ENCODE measurements at places on chromosomes 16 and 17.
A peak's percentile ranks its signal among the peaks of the same experiment; 100 is the strongest.

DNA sequence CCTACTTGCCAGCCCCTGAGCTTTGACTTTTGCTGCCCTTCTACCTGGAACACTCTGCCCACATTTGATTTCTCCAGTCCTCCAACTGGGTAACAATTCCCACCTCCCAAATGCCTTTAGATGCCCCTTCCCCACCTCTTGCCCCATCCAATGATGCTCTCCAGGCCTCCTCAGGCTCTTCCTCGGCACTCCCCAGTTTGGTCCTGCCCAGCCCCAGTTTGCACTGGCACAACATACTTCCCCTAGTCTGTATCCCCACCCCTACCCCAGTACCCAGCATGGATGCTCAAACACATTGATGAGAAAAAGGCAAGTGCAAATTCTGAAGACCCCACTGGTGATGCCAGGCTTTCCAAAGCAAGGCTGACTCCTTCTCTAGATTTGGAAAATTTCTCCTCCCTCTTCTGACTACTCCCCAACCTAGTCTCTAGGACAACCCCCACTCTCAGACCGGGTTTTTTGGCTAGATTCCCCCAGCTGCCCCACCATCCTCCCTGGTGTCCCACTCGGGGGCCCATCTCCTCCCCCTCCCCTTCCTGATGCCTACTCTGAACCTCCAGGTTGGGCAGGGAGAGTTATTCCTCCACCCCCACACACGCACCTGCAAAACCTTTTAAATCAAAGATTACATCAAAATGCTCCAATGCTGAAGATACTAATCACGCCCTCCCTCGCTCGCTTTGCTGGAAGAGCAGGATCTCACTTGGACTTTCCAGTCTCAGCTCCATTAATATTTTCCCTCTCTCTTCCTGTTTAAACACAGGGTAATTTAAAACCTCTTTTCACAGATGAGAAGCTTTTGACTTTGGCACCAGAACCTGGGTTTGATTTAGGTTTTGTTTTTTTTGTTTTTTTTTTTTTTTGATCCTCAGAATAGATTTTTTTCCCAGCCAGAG is 94.9 kb downstream of the TMEM132E start:
- no peak for DNase-seq

DNA sequence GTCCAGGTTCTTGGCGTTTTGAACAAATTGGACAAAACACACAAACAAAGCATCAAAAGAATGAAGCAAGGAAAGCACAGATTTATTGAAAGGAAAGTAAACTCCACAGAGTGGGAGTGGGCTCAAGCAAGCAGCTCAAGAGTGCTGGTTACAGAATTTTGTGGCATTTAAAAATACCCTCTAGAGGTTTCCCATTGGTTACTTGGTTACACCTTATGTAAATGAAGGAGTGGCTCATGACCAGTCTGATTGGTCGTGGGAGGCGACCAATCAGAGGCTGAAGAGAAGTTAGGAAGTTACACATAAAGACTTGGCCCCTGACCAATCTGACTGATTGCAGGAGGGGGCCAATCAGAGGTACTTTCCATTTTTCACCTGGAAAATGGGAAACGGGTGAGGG is 1373.8 kb upstream of the GOT2 start:
- no peak for DNase-seq

- DNase-seq = no peak
These were observed 4.7 kb upstream of the CDH15 start for GRCh38 chr16:89166696-89167424.

GRCh38 chr17:17546399-17547185 is 44.9 kb downstream of the PEMT start:
- no peak for DNase-seq

DNA sequence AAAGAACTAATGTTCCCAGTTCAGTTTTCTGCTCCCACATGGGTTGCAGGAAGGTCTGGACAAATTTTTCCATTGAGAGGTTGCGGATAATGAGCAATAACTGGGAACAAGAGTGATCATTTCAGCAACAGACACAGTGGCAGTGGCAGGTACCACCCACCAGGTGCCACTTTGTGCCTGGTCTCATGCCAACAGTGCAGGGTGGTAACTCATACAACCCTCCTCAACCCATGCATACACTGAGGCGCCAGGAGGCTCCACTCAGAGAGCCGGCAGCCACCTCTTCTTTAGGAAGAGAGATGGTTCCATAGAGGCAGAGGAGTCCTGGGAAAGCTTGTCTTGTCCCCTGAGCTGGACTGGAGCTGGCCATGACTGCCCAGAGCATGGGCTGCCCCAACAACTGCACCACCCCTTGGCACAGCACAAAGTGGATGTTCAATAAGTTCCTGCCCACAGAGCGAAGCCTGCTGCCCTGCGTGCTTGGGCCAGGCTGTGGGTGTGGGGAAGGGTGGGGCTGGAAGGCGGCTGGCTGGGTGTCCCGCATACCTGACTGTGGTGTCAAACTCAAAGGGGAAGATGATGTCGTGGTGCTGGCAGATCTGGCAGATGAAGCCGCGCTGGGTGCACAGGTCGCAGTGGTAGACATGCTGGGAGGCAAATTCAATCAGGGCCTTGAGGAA is 6.4 kb upstream of the ARHGAP27 start:
- no peak for DNase-seq

GRCh38 chr17:81511554-81511803 is 1.1 kb downstream of the ACTG1 start:
- no peak for DNase-seq

DNA sequence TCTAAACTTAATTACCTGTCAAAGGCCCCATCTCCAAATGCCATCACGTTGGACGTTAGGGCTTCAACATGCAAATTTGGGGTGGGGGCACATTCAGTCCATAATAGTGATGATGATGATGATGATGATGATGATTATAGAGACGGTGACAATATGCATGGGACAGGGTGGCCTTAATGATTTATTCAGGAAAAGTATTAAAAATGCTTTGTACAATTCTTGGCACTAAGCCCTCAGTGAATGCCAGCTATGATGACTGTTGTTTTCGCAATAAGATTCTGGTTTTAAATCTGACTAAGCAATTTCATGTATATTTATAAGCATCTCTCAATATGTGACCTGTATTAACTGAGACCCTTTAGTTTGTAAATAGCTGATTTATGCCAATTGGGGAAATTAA is 106.3 kb downstream of the C16orf95 start:
- no peak for DNase-seq

GRCh38 chr16:7303052-7303610 is 29.5 kb upstream of the RBFOX1 start:
- no peak for DNase-seq

- DNase-seq = no peak
These were observed 83.1 kb downstream of the NETO2 start for GRCh38 chr16:47060596-47060995.

DNA sequence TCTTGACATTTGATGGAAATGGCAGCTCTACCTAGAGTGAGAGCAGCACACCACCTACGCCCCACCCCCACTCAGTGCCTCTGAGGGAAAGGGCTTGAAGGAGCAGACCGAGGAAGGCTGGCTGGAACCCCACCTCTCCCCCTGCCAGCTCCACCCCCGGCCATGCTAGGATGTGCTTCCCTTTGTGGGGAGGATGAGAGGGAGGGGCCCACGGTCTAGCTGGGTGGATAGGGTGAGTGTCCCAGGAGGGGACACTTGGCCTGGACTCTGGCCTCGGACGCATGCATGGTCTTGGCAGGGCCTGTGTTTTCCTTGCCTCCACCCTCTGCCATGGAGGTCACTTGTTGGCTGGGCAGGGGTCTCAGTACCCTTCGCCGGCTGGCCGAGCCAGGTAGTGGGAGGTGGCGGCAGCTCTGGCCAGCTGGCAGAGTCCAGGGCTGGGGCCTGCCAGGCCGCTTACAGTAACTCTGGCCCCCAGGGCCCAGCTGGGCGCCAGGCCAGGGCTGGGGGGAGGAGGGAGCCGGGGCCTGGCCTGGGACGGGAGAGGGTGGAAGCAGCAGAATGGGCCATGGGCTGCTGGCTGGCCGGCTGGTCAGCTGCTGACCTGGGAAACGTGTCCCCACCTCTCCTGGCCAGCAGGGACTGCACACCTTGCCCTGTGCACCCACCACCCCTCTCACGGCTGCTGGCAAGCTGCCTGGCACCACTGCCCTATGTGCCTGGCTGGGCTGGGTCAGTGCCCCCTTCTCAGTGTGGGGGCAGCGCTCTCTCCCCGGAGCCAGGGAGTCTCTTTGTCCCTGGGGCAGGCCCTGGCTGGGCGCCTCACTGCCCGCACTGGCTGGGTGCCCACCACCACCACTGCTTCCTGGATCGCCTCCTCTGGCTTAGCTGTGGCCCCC is 23.0 kb downstream of the RARA start:
- no peak for DNase-seq

DNA sequence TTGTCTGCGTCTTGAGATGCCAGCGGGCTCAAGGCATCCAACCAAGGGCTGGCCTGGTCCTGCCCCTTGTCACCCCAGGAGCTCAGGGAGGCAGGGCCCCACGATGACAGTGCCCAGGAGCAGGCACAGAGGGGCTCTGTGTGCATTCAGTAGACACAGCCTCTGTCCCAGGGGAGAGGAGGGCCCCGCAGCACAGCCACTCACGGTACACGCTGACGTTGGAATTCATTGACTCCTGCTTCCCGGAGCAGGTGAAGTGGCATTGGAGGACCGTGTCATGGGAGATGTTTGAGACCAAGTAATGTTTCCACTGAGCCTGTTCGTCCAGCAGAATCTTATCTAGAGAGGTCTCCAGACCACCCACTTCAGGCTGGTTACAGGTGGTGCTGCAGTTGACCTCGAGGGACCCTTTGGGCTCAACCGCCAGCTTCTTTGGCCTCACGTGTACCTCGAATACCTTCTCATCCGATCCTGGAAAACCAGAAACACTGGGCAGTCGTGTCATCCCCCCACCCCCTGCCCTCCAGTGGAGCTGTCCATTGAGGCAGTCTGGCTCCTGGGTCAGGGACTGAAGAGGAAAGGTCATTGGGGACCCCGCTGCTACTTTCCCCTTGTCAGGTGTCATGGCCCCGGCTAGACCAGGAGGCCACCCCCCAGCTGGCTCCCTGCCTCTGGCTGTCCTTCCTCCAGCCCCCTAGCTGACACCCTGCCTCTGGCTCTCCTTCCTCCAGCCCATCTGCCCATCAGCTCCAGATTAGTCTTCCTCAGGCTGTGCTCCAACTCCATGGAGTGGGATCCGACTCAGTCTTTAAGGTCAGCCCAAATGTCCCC is 7.0 kb downstream of the PRR29 start:
- no peak for DNase-seq

DNA sequence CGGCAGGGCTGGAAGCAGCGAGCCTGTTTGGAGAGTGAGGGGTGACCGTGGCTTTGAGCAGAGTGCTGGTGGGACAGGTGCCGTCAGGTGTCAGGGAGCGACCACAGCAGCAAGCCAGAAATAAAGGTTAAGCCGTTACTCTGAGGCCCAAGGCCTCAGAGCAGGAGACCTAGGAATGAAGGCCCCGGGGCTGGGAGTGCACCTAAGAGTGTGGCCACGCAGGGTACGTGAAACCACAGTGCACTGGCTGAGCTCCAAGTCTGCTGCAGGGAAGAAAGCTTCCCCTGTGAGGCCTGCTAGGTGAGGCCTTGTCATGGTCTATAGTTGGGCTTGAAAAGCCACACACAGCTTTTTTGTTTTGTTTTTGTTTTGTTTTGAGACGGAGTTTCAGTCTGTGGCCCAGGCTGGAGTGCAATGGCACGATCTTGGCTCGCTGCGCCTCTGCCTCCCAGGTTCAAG is 8.7 kb downstream of the CLUAP1 start:
- peak; percentile 41 for DNase-seq

GRCh38 chr17:43710101-43710500 is 48.4 kb upstream of the MEOX1 start:
- DNase-seq = no peak

GRCh38 chr17:47252209-47252608 is 1.4 kb upstream of the ITGB3 start:
- DNase-seq = no peak

- no peak for DNase-seq
These were observed 23.1 kb downstream of the SPACA3 start for GRCh38 chr17:33014751-33015150.

- no peak for DNase-seq
These were observed 22.3 kb upstream of the RBFOX3 start for GRCh38 chr17:79633154-79633553.

DNA sequence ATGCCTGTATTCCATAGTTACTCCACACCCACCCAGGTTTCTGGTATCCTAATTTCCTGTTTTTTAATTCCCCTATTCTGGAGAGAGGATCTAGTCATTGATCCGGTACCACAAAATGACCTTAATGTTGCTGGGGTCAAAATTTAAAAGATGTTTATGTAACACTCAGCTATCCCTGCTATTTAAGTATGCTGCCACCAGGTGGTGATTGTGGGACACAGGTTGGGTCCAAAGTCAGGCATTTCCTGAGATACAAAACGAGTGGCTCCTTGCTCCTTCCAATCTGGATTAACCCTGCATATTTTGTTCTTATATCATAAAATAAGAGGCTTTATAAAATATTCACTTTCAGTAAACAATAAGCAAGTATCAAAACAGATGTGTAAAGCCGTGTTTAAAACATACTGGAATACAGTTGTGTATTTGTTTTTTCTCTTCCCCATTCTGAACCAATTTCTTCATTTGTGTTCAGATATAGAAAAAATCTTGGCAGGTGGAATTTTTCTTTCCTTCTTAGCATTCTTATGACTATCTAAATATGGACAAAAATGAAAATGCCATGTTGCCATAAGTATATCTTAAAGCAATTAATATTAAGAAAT is 16.3 kb downstream of the HS3ST4 start:
- peak; percentile 3 for DNase-seq

- no peak for DNase-seq
These were observed 10.7 kb upstream of the ZNF19 start for GRCh38 chr16:71499775-71500364.

- DNase-seq = no peak
These were observed 2.7 kb downstream of the LYRM1 start for GRCh38 chr16:20903116-20903898.

DNA sequence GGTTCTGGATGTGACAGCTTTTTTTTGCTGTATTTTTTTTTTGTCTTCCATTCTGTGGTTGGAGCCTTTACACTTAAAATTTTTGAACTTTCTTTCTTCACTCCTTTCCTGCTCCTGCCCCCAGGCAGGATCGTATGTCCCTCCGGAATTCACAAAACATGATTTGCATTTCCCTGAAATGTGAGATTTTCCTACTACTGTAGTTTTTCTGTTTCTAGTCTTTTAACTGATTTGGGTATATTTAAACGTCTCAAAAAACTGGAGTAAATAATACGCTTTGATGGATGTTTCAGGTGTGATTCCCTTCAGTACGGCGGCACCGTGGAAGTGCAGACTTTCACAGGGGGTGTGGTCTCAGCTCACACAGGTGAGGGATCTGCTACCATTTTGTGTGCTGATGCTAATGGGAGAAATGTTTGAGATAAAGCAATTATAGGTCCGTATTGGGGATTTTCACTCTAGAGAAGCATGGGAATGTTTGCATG is 686 bp downstream of the SRCAP start:
- DNase-seq = no peak

DNA sequence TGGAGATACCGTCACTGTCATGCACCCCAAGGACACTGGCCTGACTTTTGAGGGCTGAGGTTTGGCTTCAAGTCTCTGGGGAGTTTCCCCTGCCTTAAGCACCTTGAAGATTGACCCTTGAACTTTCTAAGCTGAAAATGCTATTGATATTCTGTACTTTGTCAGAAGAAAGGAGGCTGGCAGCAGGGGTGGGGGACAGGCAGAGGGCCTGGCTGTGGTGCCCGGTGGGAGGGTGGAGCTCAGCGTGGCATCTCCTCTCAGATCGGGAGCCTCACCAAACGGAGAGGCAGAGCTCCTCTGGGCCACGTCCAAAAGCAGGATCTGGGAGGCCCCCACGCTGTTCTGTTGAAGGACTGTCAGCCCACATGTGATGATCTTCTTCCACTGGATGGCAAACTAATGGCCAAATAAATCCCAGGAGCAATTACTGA is 305.2 kb upstream of the IRX3 start:
- DNase-seq = no peak
